ENCODE measurements at places on chromosomes 3 and 15.

DNA sequence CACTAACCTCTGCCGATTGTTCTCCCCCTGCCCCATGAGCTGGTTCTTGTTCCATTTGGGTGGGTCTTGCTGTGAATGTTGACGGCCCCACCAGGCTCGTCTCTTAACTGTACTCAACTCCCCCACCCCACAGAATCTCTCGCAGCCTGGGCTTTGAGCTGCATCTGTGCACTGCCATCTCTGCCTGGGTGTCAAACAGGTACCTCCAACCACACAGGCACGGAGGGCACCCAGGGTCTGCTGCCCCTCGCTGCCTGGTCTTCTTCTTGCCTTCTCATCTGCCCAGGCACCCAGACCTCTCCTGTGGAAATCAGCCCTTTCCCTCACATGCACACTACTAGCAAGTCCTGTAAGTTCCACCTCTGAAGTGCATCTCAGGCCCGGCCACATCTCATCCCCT lies 10.1 kb downstream of the TLR9 start:
- no peak for DNase-seq

GRCh38 chr3:23162934-23163333 lies 40.2 kb upstream of the UBE2E2 start:
- no peak for DNase-seq

DNA sequence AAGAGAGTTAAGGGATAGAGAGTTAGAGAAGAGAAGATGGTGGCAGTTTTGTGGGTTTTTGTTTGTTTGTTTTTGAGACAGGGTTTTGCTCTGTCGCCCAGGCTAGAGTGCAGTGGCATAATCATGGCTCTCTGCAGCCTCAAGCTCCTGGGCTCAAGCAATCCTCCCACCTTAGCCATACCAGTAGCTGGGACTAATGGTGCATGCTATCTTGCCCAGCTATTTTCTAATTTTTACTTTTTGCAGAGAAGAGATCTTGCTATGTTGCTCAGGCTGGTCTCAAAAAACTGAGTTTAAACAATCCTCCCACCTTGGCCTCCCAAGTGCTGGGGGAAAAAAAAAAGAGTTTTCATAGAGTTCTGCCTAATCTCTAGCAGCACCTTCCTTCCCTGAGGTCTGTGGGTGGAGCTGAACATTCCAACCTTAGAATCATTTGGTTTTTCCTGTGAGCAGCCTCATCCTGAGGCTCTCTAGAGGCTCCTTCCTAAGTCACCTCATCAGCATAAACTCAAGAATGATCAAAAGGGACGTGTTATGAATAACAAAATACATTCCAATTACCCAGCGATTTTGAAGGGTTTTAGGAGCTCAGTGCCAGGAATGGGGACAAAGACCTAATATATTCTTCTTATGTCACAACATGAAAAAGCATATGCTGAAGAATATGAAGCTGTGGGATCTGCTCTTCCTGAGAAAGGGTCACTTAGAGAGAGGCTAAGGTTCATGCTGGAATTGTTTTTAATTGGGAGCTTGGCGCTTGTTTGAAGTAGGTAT lies 180.6 kb downstream of the LSAMP start:
- no peak for DNase-seq

GRCh38 chr15:37599156-37599555 lies 335.3 kb upstream of the TMCO5A start:
- no peak for DNase-seq

All from activated naive CD4-positive, alpha-beta T cell treated with anti-CD3 and anti-CD28 coated beads, Interleukin-2, amount 50 U/mL, for 16 hours (primary cell).